ENCODE measurements at places on chromosomes 13 and 19.

GRCh38 chr13:113657851-113658741 lies at the start of gene ATP4B:
Gene ATP4B (minus strand): TSS chr13:113658198. CDS start chr13:113658144, 54 bp downstream.
- DNase-seq, result no peak

DNA sequence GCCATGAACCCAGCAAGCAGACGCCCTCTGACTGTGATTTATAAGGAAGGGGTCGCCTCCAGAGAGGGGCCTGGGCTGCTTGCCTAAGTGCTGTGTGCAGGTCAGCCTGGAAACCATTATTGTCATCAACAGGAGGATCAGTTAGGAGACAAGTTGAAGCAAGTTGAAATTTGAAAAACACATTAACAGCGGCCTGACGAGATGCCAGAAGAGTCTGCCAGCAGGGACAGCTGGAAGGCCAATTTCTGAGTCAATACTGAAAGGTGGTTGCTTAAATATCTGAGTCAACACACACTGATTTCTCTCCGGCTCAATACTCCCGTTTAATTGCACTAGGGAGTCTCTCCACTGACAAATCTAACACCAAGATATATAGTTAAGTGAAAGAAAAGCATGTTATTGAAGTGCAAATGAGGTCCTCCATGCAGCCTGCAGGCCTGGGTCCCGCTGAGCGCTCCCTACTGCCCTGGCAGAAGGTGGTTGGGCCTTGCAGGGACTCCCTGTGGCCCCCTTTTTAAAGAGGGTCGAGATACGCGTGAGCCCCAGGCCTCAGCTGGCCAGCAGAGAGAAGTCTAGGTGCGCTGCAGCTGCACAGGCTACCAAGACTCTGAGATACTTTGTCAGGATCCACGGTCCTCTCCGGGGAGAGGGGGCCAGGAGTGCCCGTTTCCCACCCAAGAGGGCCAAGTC lies 91.1 kb downstream of the RNASEH2B start:
- DNase-seq, result no peak

GRCh38 chr13:69450245-69450644 lies 657.4 kb upstream of the ATXN8OS start:
- no peak for DNase-seq

GRCh38 chr19:18790566-18791314 lies at the start of gene COMP:
Gene COMP (minus strand): TSS chr19:18791305. CDS start chr19:18791269, 36 bp downstream.
- peak; percentile 34 for DNase-seq

GRCh38 chr13:32446773-32447465 lies 19.0 kb upstream of the N4BP2L1 start:
- no peak for DNase-seq

- no peak for DNase-seq
Observed at GRCh38 chr13:26646603-26647002, 89.1 kb downstream of the WASF3 start.

GRCh38 chr13:93674337-93674755 lies 447.7 kb downstream of the GPC6 start:
- DNase-seq, result no peak

DNA sequence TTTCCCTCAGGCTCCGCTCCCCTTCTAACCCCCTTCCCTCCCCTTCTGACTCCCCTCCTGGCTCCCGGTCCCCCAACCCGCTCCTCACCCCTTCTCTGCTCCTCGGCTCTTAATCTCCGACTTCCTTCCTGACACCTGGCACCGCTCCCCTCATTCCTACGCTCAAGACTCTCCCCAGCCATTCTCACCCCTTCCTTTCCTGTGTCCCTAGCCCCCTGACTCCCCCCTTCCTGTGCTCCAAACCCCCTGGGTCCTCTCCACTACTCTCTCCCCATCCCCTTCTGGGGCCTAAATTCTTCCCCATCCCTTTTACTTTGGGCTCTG lies 658 bp downstream of the CLPP start:
- DNase-seq, result no peak

DNA sequence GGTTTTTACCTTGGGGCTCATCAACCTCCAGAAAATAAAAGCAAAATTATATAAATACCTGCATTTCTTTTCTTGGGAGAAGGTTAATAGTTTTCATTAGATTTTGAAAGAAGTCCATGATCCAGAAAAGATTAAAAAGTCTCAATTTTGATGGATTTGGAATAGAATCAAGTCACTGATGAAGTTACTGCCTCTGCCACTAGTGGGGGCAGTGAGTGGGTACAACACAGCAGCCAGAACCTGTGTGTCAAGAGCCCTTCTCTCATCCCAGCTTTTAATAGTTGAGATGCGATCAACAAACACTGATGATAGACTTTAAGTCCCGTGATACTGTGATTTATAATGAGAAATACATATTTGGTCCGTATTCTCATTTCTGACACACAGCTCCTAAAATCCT lies 686.7 kb downstream of the DIAPH3 start:
- no peak for DNase-seq

GRCh38 chr13:70644052-70644451 lies 535.8 kb upstream of the KLHL1 start:
- no peak for DNase-seq

GRCh38 chr13:89163096-89163495 lies 1491.9 kb downstream of the SLITRK5 start:
- DNase-seq, result no peak

GRCh38 chr19:42216653-42217519 lies 591 bp downstream of the DEDD2 start:
- DNase-seq, result no peak

GRCh38 chr13:59770451-59770850 lies 393.3 kb downstream of the DIAPH3 start:
- DNase-seq, result no peak

DNA sequence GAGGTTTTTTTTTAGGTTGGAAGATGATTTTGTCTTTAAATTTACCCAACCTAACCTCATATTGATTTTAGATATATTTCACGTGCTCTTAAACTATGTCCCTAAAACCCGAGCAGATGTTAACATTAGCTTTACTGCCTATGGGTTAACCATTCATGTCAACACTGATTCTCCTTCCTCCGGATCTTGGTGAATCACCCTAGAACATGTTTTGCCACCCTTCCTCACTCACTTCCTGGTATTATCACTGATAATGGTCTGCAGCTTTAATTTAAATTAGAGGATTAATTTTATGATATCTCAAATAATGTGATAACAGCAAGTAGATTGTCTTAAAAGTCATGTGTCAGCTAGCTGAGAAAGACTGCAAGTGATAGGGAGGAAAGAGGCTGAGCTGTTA lies 31.9 kb downstream of the HTR2A start:
- no peak for DNase-seq

DNA sequence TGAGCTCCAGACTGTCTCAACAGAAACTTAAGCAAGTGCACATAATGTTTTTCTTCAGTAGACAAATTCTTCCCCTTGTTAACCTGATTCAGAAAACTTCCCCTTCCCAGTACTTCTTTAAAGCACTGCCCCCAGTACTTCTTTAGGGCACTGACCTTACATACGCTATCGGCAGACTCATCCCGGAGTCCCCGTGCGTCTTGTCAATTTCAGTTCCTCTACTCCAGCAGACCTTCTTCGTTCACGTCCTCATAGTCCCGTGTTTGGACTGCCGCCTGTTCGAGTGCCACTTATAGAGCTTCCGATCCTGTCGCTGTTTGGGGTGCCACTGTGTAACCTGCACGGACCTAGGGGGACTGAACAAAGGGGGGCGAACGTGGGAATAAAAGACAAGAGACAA lies 29.0 kb downstream of the ZNF627 start:
- DNase-seq, result no peak

DNA sequence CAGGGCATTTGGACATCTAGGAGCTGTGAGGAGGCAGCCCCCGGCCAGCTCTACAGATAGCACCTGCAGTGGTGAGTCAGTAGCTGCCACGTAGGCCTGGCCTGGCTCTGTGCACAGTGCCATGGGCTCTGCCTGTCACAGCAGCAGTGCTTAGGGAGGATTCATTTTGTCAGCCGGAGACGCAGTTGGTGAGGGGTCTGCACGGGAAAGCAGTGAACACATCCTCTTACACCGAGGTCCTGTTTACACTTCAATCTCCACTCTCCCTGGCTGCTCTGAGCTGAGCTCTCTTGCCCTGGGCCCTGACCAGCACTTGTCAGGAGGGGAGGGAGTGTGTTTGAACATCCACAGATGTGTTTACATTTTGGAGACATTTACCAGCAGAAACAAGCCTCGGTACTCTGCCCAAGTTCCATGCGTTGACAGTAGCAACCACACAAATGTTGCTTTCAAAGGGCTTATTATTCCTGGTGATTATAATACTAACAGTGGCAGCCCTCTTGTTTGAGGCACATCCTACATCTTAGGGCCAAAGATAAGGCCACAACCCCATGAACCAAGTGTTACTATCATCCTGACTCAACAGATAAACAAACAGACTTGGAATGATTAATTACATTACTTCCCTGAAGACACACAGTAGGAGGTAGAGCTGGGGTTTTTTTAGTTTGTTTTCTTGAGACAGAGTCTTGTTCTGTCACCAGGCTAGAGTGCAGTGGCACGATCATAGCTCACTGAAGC lies 148.9 kb downstream of the USP12 start:
- DNase-seq, result no peak

GRCh38 chr13:20709782-20710181 lies 6.3 kb downstream of the IL17D start:
- no peak for DNase-seq

- DNase-seq, result no peak
Observed at GRCh38 chr19:10228920-10229319, 2.2 kb downstream of the S1PR2 start.

DNA sequence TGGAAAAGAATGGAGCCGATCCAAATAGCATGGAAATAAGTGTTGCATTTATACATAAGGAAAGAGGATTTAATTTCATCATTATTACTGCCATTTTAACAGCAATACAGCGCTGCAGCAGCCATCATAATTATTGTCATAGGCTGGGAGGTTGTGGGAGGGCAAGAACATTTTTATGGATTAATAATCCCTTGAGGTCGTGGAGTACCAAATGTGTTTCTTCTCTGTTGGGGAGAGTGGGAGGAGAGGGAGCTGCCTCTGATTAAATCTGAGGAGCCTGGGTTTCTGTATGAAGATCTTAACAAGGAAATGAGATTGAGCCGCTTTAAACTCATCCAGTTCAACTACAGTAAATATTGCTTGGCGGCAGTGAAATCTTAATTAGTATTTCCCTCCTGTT lies 805.9 kb downstream of the PCDH17 start:
- DNase-seq, result no peak

GRCh38 chr13:30049692-30050091 lies 199.3 kb upstream of the UBL3 start:
- DNase-seq, result no peak

- no peak for DNase-seq
Observed at GRCh38 chr13:66369666-66370065, 860.5 kb downstream of the PCDH9 start.

DNA sequence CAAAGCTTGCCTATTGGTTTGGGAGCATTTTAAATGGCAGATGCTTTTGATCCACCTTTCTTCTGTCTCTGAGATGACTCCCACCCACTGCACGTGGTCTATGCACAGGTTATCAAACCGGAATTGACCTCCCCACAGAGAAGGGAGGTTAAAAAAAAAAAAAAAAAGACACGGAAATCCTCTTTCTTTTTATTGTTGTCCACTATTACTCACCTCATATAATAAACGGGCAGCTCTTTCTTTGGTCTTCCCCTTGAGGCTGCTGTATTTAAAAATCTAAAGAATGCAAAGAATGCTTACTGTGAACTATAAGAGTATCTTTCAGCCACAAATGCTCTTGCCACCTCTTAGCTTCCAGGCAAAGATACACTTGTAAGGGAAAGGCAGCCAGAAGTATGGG lies 329.7 kb downstream of the NDFIP2 start:
- no peak for DNase-seq

DNA sequence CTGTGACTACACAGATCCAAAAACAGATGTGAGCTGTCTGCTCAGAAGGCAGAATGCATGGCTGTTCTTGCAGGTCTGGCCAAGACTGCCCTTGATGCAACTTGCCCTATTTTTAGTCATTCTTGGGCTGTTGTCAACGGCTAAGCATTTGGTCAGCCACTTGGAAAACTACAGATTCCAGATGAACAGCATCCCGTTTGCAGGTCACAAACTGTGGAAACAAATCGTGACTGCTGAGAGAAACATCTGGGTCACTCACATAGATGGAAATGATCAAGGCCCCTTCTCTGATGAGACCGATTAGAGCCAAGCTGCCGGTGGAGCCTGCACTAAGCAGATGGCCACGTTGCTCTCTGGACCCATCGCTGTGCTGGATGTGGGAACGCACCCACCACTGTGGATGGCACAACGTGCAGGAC lies 15.4 kb upstream of the METTL21C start:
- DNase-seq, result no peak

DNA sequence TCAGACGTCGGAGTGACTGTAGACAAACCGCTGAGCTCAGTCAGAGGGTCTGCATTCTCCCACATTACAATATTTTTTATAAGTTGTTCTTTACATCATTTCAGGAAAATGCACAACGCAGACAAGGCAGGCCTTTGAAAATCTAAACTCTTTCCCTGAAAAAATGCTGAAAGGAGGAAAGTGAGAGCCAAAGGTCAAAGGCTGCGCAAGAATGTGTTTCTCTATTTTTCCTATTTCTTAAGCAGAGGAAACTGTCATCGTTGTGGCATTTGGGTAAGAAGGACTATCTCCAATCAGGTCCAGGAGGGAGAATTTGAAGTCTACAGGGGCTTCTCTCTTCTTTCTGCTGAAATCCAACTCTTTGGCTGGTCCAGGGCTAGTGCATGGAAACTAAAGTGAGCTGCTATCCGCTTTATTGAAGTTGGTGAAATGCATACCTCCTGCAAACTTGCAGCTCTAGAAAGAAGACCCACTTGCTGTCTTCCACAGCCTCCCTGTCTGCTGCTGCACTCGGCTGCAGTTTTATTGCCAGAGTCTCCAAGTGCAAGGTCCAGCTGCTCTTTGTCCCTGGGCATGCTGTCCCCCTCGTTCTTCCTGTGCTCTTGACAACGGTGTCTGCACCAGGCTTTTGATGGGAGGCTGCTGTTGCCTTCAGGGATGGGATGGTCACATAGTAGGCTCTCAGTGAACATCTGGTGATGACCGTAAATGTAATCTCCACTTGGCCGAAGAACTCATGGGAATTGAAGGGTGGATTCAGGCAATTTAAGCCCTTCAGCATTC lies 31.2 kb downstream of the ZNF536 start:
- no peak for DNase-seq

GRCh38 chr19:33047422-33047821 lies 17.3 kb downstream of the RHPN2 start:
- DNase-seq, result no peak

GRCh38 chr13:92827503-92827902 lies 399.1 kb upstream of the GPC6 start:
- no peak for DNase-seq

GRCh38 chr19:30696514-30696913 lies 324.3 kb downstream of the ZNF536 start:
- DNase-seq, result no peak

- no peak for DNase-seq
Observed at GRCh38 chr19:29785955-29786589, 25.7 kb upstream of the CCNE1 start.
